ENCODE measurements at places on chromosomes 12 and 14.

DNA sequence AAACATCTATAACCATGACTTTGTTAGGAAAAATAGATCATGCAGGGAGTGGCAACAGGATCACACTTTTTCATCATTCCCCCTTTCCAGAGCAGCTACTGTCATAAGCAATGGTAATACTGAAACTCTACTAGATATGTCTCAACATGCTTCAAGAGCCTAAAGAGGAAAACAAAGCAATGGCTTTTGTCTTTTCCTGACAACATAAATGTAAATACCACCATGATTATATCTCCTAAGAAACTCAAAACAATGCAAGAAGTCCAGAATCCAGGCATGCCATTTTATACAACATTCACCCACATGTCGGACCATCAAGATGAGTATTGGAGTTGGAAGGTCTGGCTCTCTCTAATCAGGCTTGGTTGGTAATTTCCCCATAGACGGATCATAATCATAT lies 78.7 kb downstream of the KIF21A start:
- DNase-seq: no peak

DNA sequence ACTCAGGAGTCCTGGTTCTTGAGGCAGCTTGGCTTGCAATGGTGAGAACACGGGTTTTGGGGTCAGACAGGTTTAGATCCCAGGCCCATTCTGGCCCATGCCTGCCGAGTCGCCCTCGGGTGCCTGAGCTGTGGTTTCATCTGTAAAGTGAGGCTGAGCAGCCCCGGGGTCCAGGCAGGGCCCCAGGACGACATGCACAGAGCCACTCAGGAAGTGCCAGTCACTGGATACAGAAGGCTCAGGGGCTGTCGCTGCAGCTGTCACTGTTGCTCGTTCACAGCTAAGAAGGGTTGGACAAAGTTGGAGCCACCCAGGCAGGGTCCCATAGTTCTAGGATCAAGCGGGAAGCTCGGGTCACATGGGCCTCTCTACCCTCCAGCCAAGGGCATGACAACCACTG lies 403.1 kb downstream of the BCL11B start:
- DNase-seq: no peak

GRCh38 chr12:102484428-102484958 lies 4.1 kb upstream of the IGF1 start:
- no peak for DNase-seq

DNA sequence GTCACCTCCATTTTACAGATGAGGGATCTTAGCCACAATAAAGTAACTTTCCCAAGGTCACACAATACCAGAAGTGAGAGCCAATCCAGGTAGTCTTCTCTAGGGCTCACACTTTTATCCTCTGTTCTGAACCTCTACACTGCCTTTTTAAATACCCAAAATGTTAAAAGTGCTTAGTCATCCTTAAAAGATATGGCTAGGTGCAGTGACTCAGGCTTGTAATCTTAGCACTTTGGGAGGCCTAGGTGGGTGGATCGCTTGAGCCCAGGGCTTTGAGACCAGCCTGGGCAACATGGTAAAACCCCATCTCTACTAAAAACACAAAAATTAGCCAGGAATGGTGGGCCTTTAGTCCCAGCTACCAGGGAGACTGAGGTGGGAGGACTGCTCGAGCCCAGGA lies 104.1 kb upstream of the PPP4R3A start:
- no peak for DNase-seq

GRCh38 chr12:124538194-124539082 lies 29.0 kb downstream of the NCOR2 start:
- no peak for DNase-seq

DNA sequence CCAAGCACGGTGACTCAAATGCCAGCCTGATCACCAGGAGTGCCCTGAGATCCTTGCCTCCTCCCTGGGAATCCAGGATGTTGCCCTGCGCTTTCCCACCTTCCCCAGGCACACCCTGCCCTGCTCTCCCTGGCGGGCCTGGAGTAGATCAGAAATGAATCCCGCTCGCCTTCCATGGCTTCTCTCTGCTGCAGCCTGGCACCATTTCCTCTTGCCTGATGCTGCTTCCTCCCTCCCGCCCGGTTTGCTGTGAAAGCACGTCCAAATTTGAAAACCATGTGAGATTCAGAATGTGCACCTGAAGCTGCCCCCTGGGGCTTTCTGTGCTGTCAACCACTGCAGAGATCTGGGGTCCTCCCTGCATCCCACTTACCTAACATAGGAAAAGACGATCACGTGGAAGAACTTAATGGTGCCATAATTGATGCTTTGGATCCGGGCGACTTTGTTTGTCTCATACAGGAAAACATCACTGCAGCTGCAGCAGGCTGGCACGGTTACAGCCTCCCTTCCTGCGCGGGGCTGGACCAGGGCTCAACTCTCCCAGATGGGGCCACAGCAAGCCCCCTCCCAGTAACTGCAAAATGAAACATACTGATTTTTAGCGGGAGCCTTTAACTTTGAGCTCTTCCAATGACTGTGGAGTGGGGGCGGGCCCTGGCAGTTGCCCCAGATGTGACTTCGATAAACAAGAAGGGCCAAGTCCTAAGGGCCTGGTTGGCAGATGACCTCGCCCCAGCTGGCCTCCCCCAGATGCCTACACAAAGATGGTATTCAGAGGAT lies 24.9 kb upstream of the C12orf76 start:
- no peak for DNase-seq

- no peak for DNase-seq
Measured at GRCh38 chr12:120678572-120678971, 8.4 kb upstream of the MLEC start.

DNA sequence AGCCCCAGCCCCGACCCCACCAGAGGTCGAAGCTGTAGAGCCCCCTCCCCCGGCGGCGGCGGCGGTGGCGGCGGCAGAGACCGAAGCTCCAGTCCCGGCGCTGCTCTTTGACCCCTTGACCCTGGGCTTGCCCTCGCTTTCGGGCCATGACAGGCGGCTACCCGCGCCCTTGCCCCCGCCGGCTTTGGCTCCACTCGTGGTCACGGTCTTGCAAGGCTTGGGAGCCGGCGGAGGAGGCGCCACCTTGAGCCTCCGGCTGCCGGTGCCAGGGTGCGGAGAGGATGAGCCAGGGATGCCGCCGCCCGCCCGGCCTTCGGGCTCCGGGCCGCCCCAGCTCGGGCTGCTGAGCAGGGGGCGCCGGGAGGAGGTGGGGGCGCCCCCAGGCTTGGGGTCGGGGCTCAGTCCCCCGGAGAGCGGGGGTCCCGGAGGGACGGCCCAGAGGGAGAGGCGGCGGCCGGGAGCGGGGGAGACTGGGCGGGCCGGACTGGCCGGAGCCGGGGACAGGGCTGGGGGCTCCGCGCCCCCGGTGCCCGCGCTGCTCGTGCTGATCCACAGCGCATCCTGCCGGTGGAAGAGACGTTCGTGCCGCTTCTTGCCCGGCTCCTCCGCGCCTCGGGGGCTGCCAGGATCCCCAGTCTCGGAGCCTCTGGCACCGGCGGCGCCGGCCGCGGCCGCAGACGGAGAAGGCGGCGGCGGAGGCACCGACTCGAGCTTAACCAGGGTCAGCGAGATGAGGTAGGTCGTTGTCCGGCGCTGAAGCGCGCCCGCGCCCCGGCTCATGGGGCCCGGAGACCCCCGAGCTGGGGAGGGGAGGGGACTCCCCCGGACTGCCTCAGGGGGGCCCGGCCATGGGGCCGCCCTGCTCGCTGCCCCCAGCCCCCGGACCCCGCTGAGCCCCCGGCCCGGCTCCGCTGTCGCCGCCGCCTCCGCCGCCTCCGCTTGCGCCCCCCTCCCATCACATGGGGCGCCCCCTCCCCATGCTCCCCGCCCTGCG lies 778 bp downstream of the AGAP2 start:
- DNase-seq: no peak
